ENCODE measurements at places on chromosomes 1 and 21. TPM values are rescaled to one million over a fixed set of nuclear protein-coding genes. Genes with fewer than 3 reads are reported as not detected.

Gene RPE65
- 0.14 TPM for polyA plus RNA-seq

Gene LHX8
- not detected for polyA plus RNA-seq

Gene TTC13
- polyA plus RNA-seq: 16.8 TPM

Gene SV2A
- polyA plus RNA-seq: 7.7 TPM

Gene DAB1
- polyA plus RNA-seq: 6.7 TPM

Gene FALEC
- polyA plus RNA-seq: 0.44 TPM

Gene C1orf210
- polyA plus RNA-seq: 27.8 TPM

Gene ANKRD34A
- polyA plus RNA-seq: 0.51 TPM

Gene SHISA4
- polyA plus RNA-seq: 15.5 TPM

DNA sequence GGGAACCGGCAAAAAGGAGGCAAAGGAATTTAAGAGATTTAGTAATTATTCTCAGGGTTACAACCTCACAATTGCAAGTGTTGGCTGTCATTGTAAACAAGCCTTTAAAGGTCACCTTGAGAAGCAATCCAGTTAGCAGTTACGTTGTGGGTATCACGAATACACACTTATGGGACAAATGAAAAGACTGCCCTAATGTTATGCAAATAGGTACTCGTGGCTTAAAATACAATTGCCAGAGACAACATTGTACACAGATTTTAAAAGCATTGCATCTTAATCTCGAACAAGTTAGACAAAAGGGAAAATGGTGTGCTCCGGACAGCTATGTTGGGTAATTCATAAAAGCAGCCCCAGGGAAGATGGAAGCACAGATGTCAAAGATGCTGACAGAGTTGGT, 120.5 kb upstream of the ZC3H12A start:
- no peak for DNase-seq

DNA sequence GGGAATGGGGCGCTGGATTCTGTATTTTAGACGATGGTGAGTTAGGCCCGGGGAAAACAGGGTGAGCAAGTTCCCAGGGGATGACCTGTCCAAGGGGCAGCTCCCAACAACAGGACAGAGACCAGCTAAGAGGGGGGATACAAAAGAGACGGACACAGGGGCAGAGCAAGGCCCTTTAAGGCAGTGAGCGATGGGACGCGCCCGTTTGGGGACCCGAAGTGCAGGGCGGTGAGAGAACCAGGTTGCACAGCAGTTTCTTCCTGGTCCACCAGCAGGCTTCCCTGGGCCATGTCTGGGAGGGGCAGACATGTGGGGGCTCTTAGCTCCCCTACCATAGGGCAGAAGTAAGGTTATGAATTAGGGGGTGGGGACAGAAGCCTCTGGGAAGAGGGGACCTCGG, 22.0 kb downstream of the INAVA start:
- DNase-seq: no peak

DNA sequence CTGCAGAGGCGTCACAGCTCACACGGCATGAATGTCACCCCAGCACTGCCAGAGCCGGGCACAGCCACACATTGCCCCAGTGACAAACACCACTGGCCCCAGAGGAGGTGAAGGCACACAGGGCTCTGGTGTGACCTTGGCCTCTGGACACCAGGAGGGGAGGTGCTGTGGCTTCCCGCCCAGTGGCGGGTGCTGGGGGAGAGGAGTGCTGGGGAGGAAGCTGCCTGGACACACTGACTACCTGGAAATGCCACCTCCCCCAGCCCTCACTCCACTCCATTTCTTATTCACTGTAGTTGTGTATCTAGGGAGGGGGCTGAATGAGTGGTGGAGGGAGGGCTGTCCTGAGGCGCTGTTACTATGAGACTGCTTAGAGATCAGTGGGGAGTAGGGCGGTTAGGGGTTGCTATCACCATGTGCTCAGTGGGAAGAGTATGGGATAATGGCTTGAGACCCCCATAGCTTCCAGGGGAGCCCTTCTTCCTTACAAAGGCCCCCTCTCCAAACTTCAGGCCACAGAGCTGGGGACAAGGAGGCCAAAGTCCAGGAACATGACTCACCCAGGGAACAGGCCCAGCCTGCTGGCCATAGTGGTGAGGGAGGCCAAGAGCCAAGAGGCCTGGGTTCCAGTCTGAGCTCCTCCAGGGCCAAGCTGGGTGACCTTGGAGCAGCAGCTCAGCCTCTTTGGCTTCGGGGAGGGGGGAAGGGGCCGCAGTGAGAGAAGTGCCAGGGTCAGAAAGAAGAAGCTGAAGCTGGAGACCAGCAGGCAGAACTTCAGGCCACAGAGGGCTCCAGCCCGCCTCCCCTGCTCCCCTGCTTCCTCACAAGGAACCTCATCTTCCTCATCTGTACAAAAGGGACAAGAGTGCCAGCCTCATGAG, 40.1 kb downstream of the AHDC1 start:
- no peak for DNase-seq

- no peak for DNase-seq
Observed at GRCh38 chr1:147634645-147635044, 35.7 kb downstream of the ACP6 start.

GRCh38 chr1:183783767-183784637, 20.9 kb upstream of the RGL1 start:
- DNase-seq: no peak

DNA sequence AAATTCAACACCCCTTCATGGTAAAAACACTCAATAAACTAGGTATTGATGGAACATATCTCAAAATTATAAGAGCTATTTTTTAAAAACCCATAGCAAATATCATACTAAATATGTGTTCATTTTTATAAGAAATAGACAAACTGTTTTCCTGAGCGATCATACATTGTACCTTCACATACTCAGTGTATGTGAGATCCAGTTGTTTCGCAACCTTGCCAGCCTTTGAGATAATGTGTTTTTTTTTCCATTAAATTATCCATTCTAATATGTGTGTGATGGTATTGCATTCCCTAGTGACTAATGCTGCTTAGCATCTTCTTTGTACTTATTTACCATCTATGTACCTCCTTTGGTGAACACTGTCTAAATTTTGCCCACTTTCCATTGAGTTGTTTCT, 47.1 kb downstream of the CFH start:
- DNase-seq: no peak

DNA sequence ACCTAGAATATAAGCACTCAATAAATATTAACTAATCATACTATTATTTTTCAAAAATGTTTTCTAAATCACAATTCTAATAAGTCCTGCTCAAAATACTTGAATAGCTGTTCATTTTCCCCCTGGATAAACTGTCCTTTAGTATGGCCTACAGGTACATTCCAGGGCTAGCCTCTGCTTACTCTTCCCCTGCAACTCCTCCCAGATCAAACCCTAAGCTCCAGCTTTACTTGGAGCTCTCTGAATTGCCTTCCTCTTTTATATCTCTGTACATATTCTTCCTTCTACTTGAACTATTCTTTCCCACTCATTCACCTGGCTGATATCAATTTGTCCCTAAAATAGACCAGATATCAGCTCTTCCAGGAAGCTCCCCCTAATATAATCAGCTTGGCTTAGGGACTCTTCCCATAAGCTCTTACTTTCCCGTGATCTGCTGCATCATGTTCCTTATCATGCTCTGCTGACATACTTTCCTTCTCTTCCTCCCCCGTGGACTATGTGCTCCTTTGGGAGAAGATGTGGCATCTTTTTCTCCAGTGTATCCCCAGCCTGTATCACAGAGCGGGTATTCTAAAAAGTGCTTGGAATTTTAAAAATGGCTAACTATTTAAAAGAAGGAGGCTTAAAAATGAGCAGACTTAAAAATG, 43.1 kb upstream of the PIGC start:
- no peak for DNase-seq

DNA sequence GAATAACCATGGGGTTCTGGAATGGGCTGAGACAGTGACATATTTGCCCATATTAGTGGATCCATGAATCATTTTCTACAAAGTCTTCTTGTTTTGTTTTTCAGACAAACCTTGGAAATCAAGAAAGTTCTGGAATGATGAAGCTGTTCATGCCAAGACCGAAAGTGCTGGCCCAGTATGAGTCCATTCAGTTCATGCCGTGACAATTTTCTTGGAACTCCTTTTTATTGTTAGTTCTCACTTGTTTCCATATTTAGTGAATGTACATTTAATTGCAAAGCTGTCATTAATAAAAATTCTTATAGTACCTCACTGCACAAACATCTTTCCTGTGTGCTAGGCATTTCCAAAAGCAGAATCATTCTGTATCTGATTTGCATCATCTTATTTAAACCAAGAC, 100.6 kb upstream of the KCNJ15 start:
- no peak for DNase-seq

DNA sequence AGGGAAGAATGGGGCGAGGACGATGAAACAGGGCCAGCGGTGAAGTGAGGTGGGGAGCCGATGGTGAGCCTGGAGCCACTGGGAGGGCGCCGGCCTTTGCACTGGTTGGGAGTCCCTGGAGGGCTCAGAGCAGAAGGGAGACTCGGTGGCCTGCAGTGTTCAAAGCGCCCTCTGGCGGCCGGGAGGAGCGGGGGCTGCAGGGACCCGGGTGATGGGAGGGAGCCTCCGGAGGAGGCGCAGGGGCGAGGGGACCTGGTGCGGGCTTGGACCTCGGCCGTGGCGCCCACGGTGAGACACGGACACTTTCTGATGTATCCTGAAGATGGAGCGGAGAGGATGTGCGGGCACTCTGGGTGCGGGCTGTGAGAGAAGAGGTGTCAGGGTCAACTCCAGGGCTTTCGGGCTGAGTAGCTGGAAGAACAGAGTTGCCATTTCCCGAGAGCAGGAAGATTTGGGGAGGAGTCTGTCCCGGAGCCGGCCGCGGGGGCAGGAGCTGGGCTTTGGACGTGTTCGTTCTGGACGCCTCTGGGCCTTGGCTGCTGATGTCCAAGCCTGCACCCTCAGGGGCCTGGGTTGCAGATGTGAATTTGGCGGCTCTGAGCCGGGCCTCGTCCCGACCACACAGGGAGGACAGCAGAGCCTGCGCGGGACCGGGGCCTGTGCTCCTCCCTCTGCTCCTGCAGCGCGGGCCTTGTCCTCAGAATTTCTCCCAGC, 29.7 kb downstream of the HEYL start:
- no peak for DNase-seq

GRCh38 chr1:221315330-221315729, 426.6 kb downstream of the DUSP10 start:
- DNase-seq: no peak

DNA sequence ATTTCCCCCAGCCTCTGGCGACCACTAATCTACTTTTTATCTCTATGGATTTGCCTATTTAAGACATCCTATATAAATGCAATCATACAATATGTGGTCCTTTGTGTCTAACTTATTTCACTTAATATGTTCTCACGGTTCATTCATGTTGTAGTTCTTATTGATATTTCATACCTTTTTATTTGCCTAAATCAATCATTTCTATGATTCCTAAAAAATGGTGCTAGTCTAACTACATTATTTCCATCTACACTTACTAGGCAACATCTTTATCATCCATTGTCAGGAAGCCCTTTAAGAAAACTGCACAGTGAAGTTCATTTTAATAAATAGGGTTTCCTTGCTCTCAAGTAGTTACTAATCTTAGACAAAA, 380 bp upstream of the FBXO28 start:
- DNase-seq: no peak

- no peak for DNase-seq
Observed at GRCh38 chr1:196467230-196467925, 140.9 kb downstream of the KCNT2 start.

DNA sequence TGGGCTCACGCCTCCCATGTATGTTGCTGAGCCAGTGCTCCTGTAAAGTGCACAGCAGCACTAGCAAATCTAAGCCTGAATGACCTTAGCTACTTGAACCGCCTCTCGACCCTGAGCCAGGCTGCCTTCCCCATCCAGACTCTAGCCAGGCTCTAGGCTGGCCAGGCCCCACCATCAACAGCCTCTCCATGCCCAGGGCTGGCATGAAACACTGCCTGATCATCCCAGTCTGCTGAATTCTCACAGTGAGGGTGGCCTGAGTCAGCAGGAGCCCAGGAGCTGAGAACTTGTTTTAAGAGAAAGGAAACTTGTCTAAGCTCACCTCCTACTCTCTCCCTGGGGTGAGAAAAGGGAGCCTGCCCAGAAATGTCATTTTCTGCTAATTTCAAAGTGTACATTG, 733.3 kb downstream of the PTPRU start:
- no peak for DNase-seq

GRCh38 chr1:167412072-167412471, 106.3 kb downstream of the CD247 start:
- DNase-seq: no peak

- no peak for DNase-seq
Observed at GRCh38 chr1:181508486-181509165, 25.3 kb downstream of the CACNA1E start.

- DNase-seq: no peak
Observed at GRCh38 chr1:54329312-54330003, 76.7 kb downstream of the SSBP3 start.

GRCh38 chr1:202586018-202586821, 124.0 kb downstream of the SYT2 start:
- no peak for DNase-seq

DNA sequence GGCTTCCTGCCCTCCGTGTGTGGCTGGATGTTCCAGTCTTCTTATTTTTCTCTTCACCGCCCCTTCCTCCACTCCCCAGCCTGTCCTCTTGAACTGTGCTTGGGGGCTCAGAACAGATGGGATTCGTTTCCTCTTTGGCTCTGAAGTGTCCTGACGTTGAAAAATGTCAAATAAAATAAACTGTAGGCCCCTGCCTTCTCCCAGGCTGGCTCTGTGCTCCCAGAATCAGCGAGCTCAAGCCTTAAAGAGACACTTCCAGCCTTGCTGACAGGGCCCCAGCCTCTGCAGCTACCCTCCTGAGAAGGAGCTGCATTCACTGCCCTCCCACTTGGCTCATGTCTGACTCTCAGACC, 104.2 kb upstream of the IPO9 start:
- DNase-seq: no peak

DNA sequence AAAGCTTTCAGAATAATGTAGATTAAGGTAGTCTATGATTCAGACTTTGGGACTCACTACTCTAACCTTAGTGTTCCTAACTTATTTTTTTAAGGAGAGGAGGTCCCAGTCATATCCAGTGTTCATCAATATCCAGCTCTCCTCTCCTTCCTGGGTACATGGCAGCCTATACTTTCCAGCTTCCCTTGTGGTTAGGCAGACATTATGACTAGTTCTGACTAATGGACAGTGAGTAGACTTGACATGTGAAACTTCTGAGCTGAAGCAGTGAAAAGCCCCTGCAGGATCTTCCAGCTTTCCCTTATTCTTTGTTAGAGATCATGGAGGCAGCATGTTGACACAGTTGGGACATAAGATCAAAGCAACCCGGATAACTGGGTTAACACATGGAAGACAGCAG, 144.2 kb downstream of the PTPRU start:
- no peak for DNase-seq

- DNase-seq: no peak
Observed at GRCh38 chr1:37137601-37138000, 103.3 kb upstream of the GRIK3 start.

DNA sequence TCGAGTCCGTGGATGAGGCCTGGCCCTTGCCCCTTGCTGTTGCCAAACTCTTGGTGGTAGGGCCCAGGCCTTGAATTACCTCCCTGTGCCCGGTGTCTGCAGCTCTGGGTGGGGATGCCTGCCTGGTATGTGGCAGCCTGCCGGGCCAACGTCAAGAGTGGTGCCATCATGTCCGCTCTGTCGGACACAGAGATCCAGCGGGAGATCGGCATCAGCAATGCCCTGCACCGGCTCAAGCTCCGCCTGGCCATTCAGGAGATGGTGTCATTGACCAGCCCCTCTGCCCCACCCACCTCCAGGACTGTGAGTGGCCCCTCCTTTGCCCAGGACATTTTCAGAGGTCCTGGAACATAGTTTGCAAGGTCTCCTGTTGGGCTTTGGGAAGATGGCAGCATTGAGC, 25.7 kb downstream of the MYOG start:
- no peak for DNase-seq

- no peak for DNase-seq
Observed at GRCh38 chr1:147895123-147895522, 7.5 kb upstream of the GJA8 start.
